ENCODE measurements at places on chromosomes 5 and 9. TPM values are rescaled to one million over a fixed set of nuclear protein-coding genes. Genes with fewer than 3 reads are reported as not detected.

DNA sequence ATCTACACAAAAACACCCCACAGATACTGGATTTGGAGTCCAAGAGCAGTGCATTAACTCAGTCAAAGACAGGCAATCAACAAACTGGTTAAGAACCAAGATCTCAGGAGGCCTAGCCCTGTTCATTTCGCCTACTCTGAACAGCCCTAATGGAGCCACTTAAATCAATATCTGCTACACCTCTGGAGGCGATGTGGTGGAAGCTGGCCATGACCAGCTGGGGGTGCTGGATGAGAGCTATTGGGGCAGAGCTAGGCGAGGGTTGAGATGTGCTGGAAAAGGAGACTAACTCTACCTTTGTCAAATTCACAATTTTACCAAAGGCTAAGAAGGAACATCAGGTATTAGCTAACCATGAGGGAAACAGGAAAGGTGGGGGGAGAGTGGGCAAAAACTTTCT is 23.3 kb upstream of the ARSB start:
- no peak for DNase-seq

GRCh38 chr5:32210151-32210550 is 36.0 kb upstream of the GOLPH3 start:
- DNase-seq, result no peak

GRCh38 chr5:139426203-139426885 is 13.0 kb downstream of the DNAJC18 start:
- DNase-seq, result no peak

DNA sequence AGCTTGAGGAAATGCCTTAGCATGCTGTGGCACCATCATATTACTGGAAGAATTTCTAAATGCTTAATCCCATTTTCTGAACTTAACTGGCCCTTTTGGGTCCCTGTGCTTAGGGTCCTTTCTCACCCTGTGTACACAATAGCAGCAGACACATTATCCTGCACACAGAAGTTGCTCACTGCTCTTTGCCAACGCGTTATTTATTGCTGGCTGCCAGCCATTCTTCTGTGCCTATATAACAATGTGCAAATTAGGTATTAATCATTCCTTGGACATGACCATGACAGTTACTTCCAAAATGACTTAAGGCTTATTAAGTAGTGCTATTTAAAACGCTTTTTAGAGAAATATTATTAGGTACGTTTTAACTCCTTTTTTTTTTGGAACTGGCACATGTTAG is 134.7 kb downstream of the FBN2 start:
- no peak for DNase-seq

Gene THBS4
- total RNA-seq, result 0.20 TPM

Gene FLT4
- 156 TPM for total RNA-seq

Gene CD274
- 4.4 TPM for total RNA-seq

All from lung microvascular endothelial cell (primary cell).